ENCODE measurements at places on chromosomes 13 and 19. TPM values are rescaled to one million over a fixed set of nuclear protein-coding genes. Genes with fewer than 3 reads are reported as not detected.

GRCh38 chr19:35775046-35775297 lies 392 bp upstream of the ARHGAP33 start:
- no peak for DNase-seq

DNA sequence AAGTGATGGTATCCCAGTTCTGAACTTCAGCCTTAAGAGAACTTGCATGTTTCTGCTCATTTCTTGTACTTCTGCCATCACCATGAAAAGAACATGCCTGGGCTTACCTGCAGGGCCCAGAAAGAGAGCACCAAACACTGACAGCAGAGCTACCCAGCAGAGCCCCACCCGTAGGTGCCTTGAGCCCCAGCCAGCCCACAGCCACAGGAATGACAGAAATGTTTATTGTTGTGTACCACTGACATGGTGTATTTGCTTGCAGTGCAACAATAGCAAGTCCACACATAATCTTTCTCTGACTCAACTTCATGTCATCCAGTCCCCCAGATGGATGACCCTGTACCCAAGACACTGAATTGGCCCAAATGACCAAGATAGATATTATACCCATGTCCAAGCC lies 195.2 kb downstream of the TSHZ3 start:
- DNase-seq, result no peak

- DNase-seq, result no peak
These were observed 112.4 kb downstream of the ZNF429 start for GRCh38 chr19:21617740-21618339.

- no peak for DNase-seq
These were observed 1.6 kb downstream of the ELAVL3 start for GRCh38 chr19:11479090-11479897.

DNA sequence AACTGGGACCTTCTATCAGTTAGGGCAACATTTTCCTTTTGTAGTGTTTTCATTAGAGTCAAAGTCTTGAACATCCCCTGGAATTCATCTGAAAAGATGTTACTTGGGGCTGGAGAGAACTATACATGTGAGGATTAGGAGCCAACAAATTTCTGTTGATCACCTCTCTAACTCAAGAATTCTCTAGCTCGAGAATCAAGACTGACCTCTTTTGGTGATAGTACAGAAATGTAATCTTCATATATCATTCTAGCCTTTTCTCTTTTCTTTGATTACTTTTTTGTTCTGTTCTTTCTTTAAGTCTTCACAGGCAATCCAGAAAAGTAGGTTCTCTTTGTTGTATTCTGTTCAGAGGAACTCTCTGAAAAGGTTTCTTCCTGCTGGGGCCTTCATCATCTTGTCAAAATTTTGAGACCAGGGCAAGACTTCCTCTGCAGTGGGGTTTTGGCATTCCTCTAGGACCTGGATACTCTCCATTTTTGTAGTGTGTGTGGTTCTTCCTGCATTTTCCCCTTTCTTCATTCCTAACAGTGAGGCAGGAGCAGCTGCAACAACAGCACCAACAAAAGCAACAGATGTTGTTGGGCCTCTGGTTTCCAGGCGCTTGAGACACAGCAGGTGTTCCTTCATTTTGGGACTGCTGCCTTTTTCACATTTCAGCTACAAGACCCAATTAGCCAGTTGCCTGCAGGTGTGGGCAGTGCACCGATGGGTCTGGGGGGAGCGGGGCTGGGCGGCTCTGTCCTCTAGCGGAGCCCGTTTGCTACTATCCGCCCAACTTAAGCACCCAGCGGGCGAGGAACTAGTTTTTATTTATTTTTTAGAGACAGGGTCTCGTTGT lies 26.2 kb downstream of the ELF1 start:
- no peak for DNase-seq

GRCh38 chr19:34173193-34173956 lies 1.1 kb downstream of the LSM14A start:
- DNase-seq, result peak; percentile 49

DNA sequence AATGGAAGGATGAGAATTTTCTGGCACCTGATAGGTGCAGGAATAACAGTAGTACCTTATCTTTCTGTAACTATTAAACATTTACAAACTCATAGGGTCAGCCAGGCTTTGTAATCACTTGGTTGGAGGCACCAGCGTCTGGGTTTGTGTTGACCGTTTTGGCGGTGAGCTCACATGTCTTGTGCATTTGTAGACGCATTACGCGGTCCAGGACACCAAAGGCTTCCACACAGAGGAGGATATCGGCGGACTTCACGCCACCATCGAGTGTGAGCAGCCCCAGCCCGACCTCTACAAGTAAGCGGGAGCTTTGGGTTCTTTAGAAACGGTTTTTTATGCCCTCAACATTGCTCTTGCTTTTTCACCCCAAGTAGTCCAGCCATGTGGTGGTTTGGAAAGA lies 129.3 kb downstream of the ATP11A start:
- no peak for DNase-seq

DNA sequence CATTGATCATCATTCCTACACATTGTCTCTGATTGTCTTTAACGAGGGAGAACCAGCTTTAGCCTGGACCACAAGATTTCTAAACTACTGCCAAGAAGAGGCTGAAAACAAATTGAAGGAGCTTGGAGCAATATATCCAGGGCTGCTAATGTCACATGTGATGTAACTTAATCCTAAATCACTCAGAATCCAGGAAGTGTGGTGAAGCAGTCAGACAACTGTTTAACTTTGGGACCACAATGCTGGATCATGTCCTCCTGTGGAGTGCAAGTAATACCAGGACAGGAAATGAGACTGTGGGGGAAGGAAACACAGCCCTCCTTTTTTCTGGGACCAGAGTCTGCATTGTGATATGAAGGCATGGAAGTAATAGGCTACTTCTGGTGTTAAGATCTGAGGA lies 430.2 kb downstream of the KCTD12 start:
- no peak for DNase-seq

DNA sequence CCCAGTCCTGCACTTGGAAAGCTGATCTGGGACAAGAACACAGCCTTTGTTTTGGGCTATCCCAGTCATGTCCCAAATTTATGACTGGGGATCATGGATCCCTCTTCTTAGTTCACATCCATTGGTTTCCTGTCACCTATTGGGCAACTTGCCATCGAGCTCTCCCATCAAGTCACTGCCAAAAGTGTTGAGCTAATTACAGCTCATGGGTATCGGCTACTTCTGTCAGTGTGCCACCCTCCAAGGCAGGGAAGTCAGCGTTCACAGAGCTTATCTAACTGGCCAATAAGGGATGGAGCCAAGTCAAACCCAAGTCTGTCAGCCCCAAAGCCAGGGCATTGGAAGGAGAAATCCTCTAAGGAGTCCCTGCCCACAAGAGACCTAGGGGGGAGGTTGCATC lies 53.2 kb upstream of the KATNAL1 start:
- no peak for DNase-seq

DNA sequence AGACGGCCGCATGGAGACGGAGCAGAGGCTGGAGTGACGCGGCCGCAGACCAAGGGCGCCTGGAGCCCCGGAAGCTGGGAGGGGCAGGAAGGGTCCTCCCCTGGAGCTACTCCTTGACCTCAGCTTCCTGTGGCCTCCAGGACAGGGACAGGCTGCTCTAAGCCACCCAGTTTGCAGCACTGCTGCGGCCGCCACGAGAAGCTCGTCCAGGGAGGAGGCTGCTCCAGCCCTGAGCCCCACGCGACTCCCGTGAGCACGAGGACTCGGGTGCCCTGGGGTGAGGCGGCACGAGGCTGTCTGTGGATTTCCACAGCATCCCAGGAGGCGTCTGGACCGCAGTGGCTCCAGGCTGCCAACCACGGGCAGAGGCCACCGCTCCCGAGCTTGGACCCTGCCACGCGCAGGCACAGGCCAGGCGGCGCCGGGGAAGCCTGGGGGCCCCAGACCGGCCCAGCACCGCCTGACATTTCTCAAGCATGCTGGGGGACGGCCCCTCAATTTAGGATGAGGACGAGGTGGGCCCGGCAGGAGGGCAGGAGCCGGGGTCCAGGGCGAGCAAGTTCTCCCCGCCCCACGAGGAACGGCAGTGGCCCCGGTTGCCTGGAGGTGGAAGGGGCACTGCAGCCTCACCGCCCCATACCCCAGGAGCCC lies 10.7 kb downstream of the SBNO2 start:
- DNase-seq, result peak; percentile 85

- no peak for DNase-seq
These were observed 91.0 kb upstream of the SLC15A1 start for GRCh38 chr13:98843482-98843877.

FXYD1 gene
- 49.7 TPM for total RNA-seq

CEACAM1 gene
- 13.8 TPM for total RNA-seq

MYBPC2 gene
- total RNA-seq, result not detected

RNF225 gene
- total RNA-seq, result not detected

Measured in lower lobe of right lung (tissue), 2 donors.